ENCODE measurements at places on chromosomes 4 and X.

DNA sequence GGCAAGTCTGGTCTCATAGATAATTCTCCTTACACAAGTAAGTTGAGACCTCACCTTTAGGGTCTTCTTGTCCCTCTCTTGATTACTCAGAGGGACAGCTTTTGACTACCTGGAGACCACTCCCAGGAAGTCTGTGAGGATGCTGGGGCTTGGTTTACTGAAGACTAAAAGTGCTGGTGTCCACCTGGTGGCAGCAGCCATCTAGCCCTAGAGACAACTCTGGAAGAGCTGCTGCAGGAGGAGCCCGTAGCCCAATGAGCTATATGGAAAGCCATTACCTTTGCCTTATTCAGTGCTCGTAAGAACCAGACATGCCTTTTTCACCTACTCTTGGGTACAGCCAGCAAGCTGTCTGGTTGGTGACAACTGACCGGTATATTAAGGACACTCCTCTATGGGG lies 7.3 kb downstream of the FGFBP2 start:
- no peak overlapping the region for H3K4me3 ChIP-seq
- DNase-seq, result no peak
- no peak overlapping the region for H3K27ac ChIP-seq
- no peaks in the 10 kb centered on the region for H3K36me3 ChIP-seq
- peaks cover 17% of the 10 kb centered on the region for H3K27me3 ChIP-seq

DNA sequence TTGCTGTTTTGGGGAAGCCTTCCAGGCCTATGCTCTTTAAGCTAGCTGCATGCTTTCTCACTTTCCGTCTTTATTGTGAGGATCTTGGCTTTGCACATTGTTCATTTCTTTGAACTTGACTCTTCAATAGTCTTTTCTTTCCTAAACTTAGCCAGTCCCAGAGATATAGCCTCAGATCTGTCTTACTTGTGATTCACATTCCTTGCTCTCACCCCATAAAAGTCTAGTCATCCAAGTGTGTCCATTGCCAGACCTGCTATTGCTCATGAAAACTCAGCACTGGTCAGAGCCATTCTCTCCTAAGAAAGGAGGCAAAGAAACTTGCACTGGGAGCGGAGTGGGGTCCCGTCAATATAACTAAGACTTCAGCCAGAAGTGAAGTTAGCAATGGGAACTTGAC lies 275.0 kb upstream of the CTSO start:
- H3K27me3 ChIP-seq, result no peaks in the 10 kb centered on the region
- DNase-seq, result no peak
- H3K4me3 ChIP-seq, result no peak overlapping the region
- no peak overlapping the region for H3K27ac ChIP-seq
- H3K4me1 ChIP-seq, result no peaks in the 10 kb centered on the region
- H3K36me3 ChIP-seq, result no peaks in the 10 kb centered on the region

- H3K4me3 ChIP-seq, result peak overlapping the region; percentile 70
- peaks cover 49% of the 10 kb centered on the region for H3K36me3 ChIP-seq
- H3K4me1 ChIP-seq, result peaks cover 68% of the 10 kb centered on the region
- no peaks in the 10 kb centered on the region for H3K27me3 ChIP-seq
- no peak for DNase-seq
- peak overlapping the region; percentile 99 for H3K27ac ChIP-seq
Measured at GRCh38 chrX:15751155-15751819, 13.2 kb downstream of the CA5B start.

- H3K36me3 ChIP-seq, result no peaks in the 10 kb centered on the region
- no peak overlapping the region for H3K27ac ChIP-seq
- H3K4me3 ChIP-seq, result no peak overlapping the region
- DNase-seq, result no peak
- no peaks in the 10 kb centered on the region for H3K27me3 ChIP-seq
Measured at GRCh38 chr4:24763631-24764297, 31.6 kb upstream of the SOD3 start.

DNA sequence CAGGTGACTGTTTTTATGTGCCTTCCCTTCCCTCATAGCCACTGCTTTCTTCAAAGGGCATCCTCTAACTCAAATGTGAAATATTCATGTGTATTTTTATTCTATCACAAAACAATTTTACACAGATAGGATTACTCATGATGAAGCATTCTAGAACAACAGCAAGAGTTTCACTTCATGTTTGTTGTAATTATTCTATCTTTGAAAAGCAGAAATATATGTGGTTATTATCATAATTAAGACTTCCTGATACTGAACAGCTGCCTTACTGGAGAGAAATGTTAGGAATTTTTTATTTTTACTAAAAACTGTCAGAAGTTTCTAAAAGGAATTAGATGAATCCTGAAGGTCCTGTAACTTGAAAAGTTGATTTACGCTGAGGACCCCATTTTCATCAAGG lies 229.1 kb downstream of the PALLD start:
- H3K4me3 ChIP-seq, result no peak overlapping the region
- peaks cover 16% of the 10 kb centered on the region for H3K4me1 ChIP-seq
- no peak overlapping the region for H3K27ac ChIP-seq
- DNase-seq, result no peak
- no peaks in the 10 kb centered on the region for H3K36me3 ChIP-seq

GRCh38 chrX:153968754-153969124 lies 2.9 kb downstream of the HCFC1 start:
- peaks cover 25% of the 10 kb centered on the region for H3K36me3 ChIP-seq
- no peaks in the 10 kb centered on the region for H3K27me3 ChIP-seq
- H3K4me1 ChIP-seq, result peaks cover 38% of the 10 kb centered on the region
- DNase-seq, result peak; percentile 69
- peak overlapping the region; percentile 100 for H3K27ac ChIP-seq
- H3K4me3 ChIP-seq, result peak overlapping the region; percentile 100

GRCh38 chrX:132875650-132876522 lies 82.5 kb downstream of the HS6ST2 start:
- no peaks in the 10 kb centered on the region for H3K36me3 ChIP-seq
- no peaks in the 10 kb centered on the region for H3K4me1 ChIP-seq
- no peak overlapping the region for H3K4me3 ChIP-seq
- no peak overlapping the region for H3K27ac ChIP-seq
- H3K27me3 ChIP-seq, result peaks cover 10% of the 10 kb centered on the region
- DNase-seq, result no peak

GRCh38 chrX:42085836-42086235 lies 162.5 kb upstream of the CASK start:
- H3K27me3 ChIP-seq, result no peaks in the 10 kb centered on the region
- H3K27ac ChIP-seq, result no peak overlapping the region
- H3K4me1 ChIP-seq, result peaks cover 9% of the 10 kb centered on the region
- no peaks in the 10 kb centered on the region for H3K36me3 ChIP-seq
- DNase-seq, result no peak

DNA sequence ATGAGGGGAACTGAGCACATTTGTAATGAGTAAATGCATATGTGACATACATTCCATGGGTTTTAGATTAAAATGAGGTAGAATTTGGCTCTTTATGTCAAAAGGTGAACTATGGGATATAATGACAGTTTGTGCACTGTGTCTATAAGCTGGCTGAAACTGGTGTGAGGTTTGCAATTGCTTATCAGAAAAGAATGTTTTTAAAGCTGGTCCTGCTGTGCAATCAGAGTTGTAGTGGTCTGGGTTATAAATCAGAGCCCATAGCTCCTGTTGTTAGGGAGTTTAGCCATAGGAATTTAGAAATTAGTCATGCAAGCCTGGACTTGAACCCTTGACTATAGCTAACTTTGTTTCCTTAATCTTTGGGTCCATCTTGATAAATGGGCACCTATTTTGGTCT lies 23.1 kb upstream of the GATB start:
- peaks cover 4% of the 10 kb centered on the region for H3K4me1 ChIP-seq
- no peaks in the 10 kb centered on the region for H3K36me3 ChIP-seq
- no peak for DNase-seq
- no peak overlapping the region for H3K4me3 ChIP-seq
- no peak overlapping the region for H3K27ac ChIP-seq

DNA sequence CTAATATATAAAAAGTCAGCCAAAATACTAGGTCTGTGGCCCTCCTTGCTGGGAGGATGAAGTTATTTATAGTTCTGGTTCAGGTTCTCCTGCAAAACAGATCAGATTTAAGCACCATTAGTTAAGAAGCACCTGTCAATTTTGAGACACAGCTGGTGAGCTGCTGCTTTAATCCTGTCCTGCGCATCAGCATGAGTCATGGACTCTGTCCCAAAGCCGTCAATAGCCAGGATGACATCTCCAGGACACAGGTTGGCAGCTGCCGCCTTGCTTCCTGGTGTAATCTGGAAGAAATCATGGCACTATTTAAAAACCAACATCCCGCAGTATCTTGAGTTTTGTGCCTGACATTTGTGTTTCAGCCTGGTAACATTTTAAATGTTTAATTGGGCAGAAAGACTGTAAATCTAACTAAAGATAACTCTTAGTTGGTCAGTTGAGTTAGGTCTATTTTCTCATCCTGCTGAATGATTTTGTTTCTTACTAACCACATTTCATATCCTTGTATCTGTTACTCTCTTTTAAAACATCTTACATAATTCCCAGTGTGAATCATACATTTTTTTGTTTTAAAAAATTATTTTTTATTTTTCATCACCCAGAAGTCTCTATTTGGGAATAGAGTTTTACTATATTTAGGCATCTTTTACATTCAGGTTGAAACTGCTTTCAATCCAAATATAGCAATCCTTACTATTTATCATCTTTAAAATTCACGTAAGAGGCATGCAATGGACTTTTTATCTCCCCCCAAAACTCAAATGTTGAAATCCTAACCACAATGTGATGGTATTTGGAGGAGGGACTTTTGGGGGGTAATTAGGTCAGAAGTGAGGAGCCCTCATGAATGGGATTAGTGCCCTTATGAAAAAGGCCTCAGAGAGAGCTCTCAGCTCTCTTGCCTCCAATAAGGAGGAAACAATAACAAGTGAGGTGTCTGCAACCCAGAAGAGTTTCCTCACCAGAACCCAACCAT lies 10.1 kb downstream of the PDLIM3 start:
- H3K4me3 ChIP-seq, result no peak overlapping the region
- no peak for DNase-seq
- peaks cover 14% of the 10 kb centered on the region for H3K27me3 ChIP-seq
- no peaks in the 10 kb centered on the region for H3K36me3 ChIP-seq

DNA sequence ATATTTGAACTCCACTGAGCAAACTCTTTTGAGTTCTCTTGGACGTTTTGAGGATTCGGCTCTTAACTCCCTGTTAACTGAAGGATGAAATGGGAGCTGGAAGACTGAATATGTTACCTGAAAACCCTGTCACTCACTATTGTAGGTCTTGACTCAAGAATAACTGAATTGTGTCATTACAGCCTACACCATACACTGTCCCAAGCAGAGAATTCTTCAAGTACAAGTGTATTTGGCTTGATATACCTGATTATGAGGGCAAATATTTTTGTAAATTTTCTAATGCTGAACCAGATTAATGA lies 276.1 kb downstream of the CFAP299 start:
- H3K27ac ChIP-seq, result no peak overlapping the region
- H3K36me3 ChIP-seq, result no peaks in the 10 kb centered on the region
- no peak overlapping the region for H3K4me3 ChIP-seq
- no peak for DNase-seq

- H3K27me3 ChIP-seq, result peaks cover 20% of the 10 kb centered on the region
- H3K4me1 ChIP-seq, result no peaks in the 10 kb centered on the region
- DNase-seq, result no peak
- no peak overlapping the region for H3K4me3 ChIP-seq
- no peak overlapping the region for H3K27ac ChIP-seq
- no peaks in the 10 kb centered on the region for H3K36me3 ChIP-seq
Measured at GRCh38 chr4:80255329-80256095, 11.0 kb upstream of the FGF5 start.

DNA sequence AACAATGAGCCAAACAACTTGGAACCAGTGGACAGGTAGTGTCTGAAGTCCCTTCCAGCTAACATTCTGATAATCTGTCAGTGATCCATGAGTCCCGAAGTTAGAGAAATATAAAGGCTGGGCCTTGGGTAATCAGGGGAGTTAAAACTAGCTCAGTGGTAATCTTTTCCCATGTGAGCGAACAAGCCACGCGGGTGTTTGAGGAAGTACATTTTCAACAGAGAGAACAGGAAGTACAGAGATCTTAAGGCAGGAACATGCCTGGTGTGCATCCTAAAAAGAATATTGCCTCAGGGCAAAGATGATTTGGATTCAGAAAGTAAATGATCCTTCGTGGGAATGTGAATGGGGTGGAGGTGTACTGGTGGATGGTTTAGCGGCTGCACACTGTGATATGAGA lies 42.9 kb downstream of the FNIP2 start:
- peaks cover 44% of the 10 kb centered on the region for H3K4me1 ChIP-seq
- H3K27me3 ChIP-seq, result no peaks in the 10 kb centered on the region
- no peak overlapping the region for H3K4me3 ChIP-seq
- peaks cover 5% of the 10 kb centered on the region for H3K36me3 ChIP-seq
- no peak for DNase-seq

DNA sequence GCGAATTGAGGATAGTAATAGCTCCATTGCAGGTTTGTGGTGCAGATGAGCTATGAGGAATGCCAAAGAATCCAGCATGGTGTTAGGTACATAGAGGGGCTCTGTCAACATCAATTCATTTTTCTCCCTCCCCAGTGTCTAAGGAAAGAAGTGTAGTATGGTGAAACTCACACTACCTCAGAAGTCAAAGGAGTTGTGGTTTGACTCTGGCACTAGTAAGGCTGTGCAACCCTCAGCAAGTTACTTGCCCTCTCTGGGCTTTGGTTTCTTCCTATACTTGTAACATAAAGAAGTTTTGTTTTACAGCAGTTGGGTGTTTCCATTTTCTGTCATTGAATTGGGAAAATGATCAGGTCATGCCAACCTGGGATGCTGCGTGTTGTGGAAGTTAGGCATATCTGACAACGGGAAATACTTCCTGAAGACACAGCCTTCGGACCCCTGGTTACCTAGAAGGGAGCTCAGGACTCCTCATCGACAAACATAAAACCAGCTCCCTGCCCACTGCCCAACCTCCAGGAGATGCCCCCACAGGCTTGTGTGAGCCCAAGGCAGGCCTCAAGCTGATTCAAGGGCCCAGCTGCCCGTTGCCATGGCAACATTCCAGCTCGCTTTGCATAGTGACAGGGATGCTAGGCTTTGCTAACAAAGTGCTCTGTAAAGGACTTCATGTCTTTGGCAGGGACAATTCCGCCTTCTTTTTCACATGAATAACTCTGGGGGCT lies 71.4 kb downstream of the RTL5 start:
- no peaks in the 10 kb centered on the region for H3K36me3 ChIP-seq
- peaks cover 37% of the 10 kb centered on the region for H3K27me3 ChIP-seq

DNA sequence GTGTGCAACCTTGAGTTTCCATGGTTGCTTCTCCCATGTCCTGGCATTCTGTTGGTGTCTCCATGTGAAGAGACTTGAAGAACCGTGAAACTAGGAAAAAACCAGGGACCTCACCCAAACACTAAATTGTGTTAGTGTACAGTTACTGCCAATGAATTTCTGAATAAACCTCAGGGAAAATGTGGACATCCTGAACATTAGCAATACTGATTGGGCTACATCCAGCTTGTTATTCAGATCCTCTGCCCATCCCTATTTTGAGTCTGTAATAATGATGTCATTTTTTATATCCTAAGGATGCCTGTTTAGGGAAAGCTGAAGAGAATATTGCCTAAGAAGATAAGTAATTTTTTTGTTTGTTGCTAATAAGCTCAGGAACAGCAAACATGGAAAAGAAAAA lies 262.7 kb downstream of the TMA16 start:
- no peak overlapping the region for H3K27ac ChIP-seq
- H3K36me3 ChIP-seq, result no peaks in the 10 kb centered on the region
- DNase-seq, result no peak
- no peaks in the 10 kb centered on the region for H3K4me1 ChIP-seq

DNA sequence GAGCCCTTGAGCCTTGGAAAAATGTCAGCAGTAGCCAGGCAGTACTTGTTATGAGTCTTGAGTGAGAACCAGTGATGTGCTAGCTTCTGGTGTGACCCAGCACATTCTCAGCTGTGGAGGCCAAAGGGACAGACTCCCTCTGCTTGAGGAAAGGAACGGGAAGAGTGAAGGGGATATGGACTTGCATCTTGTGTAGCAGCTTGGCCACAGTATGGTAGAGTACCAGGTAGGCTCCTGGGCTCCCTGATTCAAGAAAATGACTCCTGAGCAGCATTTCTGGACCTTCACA lies 1601.9 kb upstream of the ADGRL3 start:
- H3K27ac ChIP-seq, result no peak overlapping the region
- no peaks in the 10 kb centered on the region for H3K4me1 ChIP-seq
- no peak overlapping the region for H3K4me3 ChIP-seq
- H3K27me3 ChIP-seq, result no peaks in the 10 kb centered on the region
- no peak for DNase-seq
